Spinal cord (tissue), 10 donors: ENCODE measurements at places on chromosomes 4 and X. TPM values are rescaled to one million over a fixed set of nuclear protein-coding genes. Genes with fewer than 3 reads are reported as not detected.
A peak's percentile ranks its signal among the peaks of the same experiment; 100 is the strongest.

MAGEA9B gene
- total RNA-seq: not detected

- H3K36me3 ChIP-seq: no peaks in the 10 kb centered on the region
- H3K27ac ChIP-seq: no peak overlapping the region
- H3K27me3 ChIP-seq: peaks cover 16% of the 10 kb centered on the region
- H3K4me3 ChIP-seq: peak overlapping the region; percentile 53
- peaks cover 24% of the 10 kb centered on the region for H3K4me1 ChIP-seq
- no peak for DNase-seq
These were observed 716 bp downstream of the FHIP1A start for GRCh38 chr4:151409470-151410313.

DNA sequence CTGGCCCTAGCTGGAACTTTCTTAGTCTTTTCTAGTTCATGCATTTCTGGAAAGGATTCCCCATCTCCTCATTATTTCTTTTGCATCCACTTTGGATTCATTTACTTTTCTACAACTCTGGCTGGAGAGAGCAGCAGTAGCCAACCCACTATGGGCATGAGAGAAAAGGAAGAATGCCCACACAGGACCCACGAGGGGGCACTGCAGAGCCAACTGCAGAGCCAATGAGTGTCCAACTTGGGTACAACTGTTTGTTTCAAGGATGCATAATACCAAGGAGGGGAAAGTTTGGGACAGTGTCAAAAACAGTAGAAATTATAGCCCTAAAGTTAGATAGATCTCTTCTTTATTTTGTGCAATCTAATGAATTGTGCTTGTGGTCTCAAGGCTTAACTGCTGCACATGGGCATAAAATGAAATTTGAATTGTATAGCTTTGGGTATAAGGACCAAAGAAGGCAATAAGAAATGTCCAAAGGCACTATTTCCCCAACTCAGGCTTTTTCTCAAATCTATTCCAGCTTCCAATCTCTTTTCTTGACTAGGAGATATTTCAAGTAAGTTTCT is 230.6 kb downstream of the NSUN7 start:
- no peak for DNase-seq
- H3K4me1 ChIP-seq: peaks cover 7% of the 10 kb centered on the region
- no peak overlapping the region for H3K27ac ChIP-seq
- H3K36me3 ChIP-seq: no peaks in the 10 kb centered on the region

- H3K27me3 ChIP-seq: no peaks in the 10 kb centered on the region
- H3K4me1 ChIP-seq: no peaks in the 10 kb centered on the region
- H3K27ac ChIP-seq: no peak overlapping the region
- no peak for DNase-seq
- no peak overlapping the region for H3K4me3 ChIP-seq
- no peaks in the 10 kb centered on the region for H3K36me3 ChIP-seq
These were observed 9.2 kb upstream of the CXorf66 start for GRCh38 chrX:139974471-139974870.

INPP4B gene
- total RNA-seq: 20.7 TPM
